ENCODE measurements at places on chromosomes 3 and 15.

- no peak for DNase-seq
Observed at GRCh38 chr3:187518616-187519015, 150.4 kb downstream of the RTP4 start.

- no peak for DNase-seq
Observed at GRCh38 chr15:70038730-70039392, 58.9 kb downstream of the TLE3 start.

DNA sequence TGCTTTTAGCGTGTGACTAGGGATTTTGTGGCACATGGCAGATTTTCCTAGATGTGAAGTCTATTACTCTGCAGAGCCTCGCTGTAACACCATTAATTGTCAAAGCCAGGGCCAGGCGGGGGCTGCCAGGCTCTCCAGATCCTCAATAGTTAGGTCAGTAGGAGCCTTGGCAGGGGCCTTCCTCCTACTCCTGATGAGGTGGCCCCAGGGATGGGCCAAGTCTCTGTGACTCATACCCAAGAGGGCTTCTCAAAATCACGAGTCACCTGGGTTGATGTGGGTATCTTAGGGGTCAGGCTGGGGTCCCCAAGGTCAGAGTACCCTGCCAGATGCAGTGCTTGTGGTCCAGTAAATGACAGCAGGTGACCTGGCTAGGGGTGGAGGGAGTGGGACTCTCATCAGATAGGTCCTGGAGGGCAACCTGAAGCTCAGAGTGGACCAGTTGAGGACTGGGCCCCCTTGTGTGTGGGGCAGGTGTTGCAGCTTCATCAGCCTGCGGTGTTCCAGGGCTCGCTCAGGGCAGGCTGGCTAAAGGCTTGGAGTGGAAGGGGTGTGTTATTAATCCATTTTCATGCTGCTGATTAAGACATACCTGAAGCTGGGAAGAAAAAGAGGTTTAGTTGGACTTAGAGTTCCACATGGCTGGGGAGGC, 88.5 kb upstream of the MYZAP start:
- no peak for DNase-seq

GRCh38 chr15:38557921-38558320, 6.7 kb downstream of the RASGRP1 start:
- DNase-seq = no peak

DNA sequence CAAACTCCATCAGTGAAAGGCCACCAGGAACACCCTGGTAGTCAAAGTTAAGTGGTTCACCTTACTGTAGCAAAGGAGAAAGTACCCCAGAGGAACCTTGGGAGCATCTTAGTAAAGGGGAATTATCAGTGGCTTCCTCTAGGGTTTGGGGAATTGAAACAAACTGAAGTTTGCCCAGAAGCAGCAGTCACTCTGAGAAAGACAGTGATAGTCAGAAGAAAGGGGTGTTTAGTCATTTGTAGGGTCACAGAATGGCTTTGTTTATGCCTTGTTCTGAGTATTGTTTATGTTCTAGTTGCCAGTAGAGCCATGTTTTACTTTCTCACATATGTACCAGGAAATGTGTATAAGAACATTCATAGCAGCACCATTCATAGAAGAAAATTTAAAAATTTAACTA, 93.8 kb downstream of the FHIT start:
- no peak for DNase-seq

- no peak for DNase-seq
Observed at GRCh38 chr3:109897734-109898133, 560.4 kb upstream of the DPPA4 start.

DNA sequence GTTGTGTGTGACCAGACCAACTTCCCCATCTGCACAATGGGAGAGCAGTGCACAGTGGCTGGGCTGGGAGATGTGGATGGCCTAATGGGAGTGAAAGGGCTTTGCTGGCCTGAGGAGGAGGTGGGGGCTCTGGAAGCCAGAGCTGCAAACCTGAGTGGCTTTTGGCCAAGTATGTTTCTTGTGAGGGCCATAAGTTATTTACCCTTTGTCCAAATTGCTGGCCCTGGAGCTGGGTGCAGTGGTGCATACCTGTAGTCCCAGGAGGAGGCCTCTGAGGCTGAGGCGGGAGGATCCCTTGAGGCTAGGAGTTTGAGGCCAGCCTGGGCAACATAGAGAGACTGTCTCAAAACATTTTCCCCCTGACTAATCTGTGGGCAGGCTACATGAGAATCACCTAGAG, 129.1 kb downstream of the WNT7A start:
- DNase-seq = no peak

- no peak for DNase-seq
Observed at GRCh38 chr3:9669277-9669676, 20.0 kb downstream of the MTMR14 start.

GRCh38 chr3:49771340-49771938, 14.9 kb downstream of the IP6K1 start:
- no peak for DNase-seq

DNA sequence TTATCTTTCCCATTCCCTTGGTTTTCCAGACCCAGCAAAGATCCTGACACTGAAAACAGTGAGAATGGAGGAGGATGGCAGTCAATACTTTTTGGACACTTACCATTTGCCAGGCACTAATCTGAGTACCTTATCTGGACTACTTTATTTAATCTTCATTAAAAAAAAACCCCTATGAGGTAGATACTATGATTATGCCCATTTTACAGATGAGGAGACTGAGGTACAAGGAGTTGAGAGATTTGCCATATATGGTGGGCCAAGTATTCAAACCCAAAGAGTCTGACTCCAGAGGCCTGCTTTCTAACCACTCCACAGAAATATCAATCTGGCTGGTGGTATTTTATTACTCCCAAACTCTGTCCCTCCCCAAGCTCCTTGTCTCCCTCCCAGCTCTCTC, 19.6 kb downstream of the HCN4 start:
- DNase-seq = no peak

DNA sequence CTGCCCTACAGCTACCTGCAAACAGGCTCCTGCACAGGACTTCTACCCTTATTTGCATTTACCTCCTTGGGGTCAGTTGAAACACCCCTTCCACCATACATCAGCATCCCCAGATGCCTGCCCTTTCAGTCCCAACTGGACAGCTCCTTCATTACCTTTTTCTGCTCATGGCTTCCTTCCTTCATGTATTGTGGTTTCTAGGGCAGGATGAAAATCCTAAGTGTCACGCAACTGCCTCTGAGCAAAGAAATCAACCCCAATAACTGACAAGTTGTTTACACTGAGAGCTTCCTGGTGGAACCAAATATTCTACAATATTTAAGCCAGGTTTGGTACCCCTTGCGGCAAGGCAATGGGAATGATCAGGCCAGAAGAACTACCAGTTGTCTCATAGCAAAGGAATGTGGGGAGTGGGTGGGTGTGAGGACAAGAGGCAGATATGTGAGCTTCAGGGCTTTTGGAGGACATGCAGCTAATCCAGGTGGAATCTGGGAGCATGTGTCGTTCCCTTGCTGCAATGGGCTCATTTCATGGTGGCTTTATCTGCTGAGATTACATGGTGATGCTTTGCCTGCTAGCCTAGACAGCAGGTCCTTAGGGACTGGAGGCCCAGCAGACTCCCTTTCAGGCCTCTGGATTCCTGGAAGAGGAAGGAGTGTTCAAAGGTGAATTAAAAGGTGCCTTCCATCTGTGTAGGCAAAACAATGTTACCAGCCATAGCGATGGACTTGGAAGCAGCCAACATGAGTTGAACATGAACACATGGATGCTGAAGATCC, 34.9 kb downstream of the PPCDC start:
- DNase-seq = no peak

- no peak for DNase-seq
Observed at GRCh38 chr15:74193299-74193718, 9.3 kb downstream of the STRA6 start.

- no peak for DNase-seq
Observed at GRCh38 chr3:83902787-83903533, 1055.8 kb upstream of the CADM2 start.

GRCh38 chr15:58551084-58551763, 119.4 kb downstream of the LIPC start:
- DNase-seq = no peak

GRCh38 chr15:67862750-67863441, 23.1 kb upstream of the RNU6-1 start:
- DNase-seq = no peak

GRCh38 chr3:197003461-197004385, 25.9 kb downstream of the MELTF start:
- no peak for DNase-seq

DNA sequence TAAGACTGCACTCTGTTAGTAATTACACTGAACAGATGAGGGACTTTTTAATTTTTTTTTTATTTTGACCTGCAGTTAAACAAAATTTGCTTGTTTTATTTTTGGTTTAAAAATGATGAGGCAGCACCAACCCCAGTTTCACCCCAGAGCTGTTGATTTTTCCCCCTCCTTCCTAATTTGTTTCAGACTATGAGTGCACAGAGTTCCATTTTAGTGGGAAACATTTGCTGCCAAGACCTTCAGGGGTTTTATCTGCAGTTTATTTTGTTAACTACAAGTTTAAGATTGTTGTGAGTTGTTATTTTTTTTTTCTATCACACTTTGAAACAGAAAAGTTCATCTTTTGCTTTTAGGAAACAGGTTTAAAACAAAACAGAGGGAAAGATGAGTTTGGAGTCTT, 455.9 kb upstream of the NR2F2 start:
- DNase-seq = no peak

DNA sequence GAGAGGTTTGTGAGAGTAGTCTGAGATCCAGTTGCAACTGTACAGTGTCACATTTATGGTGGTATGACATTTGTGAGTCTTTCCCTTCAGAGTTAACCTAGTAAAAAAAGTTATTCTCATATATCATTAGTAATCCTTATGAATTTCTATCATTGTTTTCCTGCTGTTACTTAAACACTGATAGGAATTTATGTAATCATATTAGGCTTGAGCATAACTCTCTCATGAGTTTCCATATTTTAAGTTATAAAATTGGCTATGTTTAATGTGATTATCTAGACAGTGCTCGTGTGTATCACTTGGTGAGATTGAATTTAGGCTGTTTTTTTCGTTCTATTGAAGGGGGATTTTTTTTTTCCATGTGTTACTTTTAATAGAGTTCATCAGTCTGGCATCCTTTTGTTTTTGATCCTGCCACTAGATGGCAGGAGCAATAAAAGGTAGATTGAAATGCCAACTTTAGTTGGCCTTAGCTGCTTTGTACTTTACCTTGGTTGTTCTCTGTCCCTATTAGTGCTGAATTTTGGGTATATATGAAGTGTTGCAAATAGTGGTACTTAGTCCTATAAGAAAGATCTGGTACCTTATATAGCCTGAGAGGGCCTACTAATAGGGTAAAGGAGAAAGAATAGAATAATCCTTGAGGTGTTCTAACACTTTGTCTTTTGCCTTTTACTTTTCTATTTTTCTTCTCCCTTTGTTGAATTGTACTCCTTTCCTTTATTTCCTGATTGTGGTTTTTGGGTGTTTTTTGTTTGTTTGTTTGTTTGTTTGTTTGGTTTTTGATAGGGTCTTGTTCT, 17.9 kb downstream of the STT3B start:
- DNase-seq = peak; percentile 27

GRCh38 chr3:10804183-10804648, 11.8 kb upstream of the SLC6A11 start:
- no peak for DNase-seq

Measured in stimulated activated CD4-positive, alpha-beta T cell treated with anti-CD3 and anti-CD28 coated beads, Interleukin-4, amount 100 ng/mL, for 24 hours (primary cell).